ENCODE measurements at places on chromosomes 6 and 20.

- DNase-seq = peak; percentile 90
These were observed 278.2 kb upstream of the SUPT3H start for GRCh38 chr6:45655745-45656476.

DNA sequence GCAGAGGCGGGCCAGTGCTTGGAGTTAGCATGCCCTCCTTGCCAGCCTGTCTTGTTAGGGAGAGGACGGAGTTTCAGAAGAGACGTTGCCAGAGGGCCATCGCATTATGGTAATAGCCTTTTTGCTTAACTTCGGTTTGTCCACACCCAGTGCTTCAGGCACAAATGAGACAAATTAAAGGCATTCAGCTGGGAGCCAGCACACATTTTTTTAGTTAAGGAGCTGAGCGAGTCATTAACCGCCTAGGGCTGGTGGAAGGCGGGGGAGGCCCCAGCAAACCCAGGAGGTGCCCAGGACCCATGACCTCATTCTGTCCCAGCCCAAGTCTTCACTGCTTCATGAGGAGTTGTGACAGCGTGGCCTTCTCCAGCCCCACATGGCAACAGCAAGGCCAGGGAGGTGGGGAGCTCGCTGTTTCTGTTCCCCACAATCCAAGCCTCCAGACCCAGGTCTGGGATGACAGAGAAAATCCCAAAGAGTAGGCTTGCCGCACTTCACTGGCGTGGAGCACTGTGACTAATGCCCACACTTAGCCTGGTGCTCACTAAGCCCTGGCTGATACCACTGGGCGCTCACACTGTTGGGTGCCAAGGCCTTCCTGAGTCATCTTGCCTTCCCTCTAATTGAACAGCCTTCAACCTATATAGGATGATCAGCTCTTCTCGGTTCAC lies 237.1 kb downstream of the ANKRD60 start:
- DNase-seq = peak; percentile 80

DNA sequence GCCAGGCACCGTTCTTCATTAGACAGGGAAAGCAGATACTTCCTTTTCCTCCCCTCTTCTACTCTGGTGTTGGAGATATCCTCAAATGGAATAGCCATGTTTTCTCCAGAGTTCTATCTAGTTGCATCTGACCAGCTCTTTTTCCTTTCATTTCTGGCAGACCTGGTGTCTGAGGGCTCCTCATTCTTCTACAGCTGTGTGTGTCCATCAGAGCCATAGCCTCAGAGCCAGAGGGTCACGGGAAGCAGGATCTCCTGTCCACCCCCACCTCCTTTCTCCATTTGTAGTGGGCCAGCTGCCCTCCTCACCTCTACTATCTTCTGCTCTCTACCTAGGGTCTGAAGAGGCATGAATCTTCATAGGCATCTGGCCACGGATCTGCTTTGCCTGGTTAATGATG lies 57.0 kb downstream of the TSPYL4 start:
- no peak for DNase-seq

DNA sequence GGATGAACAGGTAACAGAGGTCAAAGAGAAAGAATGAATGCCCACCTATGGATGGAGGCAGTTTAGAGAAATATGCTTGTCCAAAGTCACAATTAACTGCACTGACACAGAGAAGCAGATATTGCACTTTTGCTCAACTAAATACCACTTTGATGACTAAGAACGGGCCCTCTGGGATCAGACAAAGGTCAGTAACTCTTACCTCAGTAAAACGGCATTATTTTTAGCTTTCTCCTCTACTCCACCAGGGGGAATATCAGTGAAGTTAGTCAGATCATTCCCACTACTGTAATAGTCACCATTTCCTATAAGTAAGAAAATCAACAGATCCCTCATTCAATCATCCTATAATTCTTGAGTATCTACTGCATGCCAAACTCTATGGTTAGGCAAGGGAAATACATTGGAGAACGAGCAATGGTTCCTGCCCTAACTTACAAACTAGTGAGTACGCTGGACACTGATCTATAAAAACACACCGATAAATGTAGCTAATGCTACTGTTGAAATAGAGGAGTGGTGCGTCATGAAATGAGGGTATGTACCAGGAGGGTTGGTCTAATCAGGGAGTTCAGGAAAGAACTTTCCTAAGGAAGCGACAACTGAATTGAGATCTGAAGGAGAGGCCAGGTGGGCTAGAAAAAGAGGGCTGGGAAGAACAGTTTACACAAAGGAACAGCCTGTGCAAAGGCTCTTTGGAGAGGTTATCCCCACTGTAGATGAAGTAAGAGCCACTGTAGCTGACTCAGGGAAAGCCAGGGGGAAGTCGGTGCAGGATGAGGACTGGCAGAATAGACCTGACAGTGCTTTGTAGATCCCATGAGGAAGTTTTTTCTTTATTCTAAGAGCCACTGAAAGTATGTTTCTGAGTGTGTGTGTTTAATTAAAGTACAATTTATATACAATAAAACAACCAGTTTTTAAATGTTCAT lies 9.2 kb downstream of the ECI2 start:
- DNase-seq = no peak

GRCh38 chr20:16611817-16612216 lies 38.6 kb upstream of the KIF16B start:
- no peak for DNase-seq

- no peak for DNase-seq
These were observed 2.0 kb downstream of the SMIM29 start for GRCh38 chr6:34246563-34247391.

GRCh38 chr20:54345301-54345724 lies 130.1 kb upstream of the DOK5 start:
- no peak for DNase-seq

DNA sequence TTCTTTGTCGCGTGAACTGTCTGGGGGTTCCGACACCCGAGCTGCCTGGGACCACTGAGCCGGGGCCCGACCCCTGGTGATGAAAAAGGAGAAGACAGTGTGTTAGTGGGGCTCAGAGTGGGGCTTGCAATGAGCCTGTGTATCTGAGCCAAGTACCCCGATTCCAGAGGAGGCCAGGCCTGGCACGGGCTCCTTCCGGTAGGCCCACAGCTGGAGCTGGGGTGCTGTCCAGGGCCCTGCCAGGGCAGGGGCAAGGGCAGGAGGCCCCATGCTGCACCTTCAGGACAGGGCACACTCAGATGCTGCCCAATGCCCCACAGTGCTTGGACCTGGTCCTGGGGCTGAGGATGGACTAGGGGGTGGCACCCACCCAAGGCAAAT lies 89.4 kb downstream of the TAF4 start:
- no peak for DNase-seq

DNA sequence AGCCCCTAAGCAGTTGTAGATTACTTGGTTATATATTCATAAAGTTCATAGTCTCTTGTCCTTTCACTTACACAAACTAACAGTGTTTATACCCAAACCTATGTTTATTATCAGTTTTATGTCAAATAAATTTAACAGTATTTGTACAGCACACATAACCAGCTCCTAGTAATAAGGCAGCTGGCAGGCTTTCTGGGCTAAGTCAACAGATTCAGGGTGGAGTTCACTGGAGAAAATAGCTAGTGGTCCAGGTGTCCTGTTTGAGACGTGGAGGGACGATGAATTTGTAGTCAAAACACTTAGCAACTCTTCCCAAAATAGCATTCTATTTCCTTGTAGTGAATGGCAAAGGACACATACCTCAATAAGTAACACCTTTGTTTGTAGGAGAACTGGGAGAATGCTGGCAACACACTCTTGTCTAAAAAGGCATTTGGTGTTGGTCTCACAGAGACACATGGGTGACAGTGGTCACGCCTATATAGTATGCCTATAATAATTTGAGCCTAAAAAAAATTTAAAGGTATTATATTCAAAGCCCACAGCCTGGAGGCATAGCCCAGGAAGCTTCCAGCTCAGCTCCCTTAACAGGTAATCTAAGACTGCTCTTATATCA lies 156.4 kb upstream of the CARMIL1 start:
- no peak for DNase-seq

GRCh38 chr6:90028995-90029635 lies 134.8 kb downstream of the GJA10 start:
- no peak for DNase-seq

DNA sequence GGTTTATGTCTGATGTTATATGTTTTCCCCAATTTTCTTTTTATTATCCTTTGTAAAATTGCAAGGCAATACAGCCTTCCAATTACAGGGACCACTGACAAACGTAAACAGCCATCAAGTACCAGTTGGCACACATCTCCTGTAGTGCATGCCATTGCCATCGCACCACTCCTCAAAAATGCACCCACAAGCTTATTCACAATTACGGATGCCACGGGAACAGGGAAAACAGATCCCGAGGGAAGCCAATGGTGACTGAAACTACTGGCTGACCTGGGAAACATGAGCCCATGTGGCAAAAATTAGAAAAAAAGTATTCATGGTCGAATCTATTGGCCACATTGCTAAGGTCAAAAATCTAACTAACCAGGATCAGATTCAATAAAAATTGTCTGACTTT lies 395.2 kb downstream of the PAX1 start:
- DNase-seq = no peak

DNA sequence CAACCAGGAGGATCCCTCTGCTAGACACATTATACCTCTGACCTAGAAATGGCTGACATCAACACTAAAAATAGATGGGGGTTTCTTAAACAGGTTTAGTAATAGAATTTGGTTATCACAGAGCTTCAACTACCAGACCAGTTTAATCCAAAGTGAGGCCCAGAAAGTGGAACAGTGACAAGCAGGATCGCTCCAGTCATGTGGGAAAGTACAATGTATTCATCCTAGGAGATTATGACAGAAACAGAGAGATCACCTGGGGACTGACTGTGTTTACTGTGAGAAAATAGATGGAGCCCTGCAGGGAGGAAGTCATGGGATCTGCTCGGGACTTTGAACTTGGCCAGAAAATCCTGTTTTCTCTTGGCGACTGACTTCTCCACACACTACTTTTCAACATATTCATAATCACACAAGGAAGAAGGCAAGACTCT lies 238.7 kb upstream of the SOX4 start:
- DNase-seq = no peak

- no peak for DNase-seq
These were observed 109.7 kb upstream of the FOXQ1 start for GRCh38 chr6:1202201-1202600.

DNA sequence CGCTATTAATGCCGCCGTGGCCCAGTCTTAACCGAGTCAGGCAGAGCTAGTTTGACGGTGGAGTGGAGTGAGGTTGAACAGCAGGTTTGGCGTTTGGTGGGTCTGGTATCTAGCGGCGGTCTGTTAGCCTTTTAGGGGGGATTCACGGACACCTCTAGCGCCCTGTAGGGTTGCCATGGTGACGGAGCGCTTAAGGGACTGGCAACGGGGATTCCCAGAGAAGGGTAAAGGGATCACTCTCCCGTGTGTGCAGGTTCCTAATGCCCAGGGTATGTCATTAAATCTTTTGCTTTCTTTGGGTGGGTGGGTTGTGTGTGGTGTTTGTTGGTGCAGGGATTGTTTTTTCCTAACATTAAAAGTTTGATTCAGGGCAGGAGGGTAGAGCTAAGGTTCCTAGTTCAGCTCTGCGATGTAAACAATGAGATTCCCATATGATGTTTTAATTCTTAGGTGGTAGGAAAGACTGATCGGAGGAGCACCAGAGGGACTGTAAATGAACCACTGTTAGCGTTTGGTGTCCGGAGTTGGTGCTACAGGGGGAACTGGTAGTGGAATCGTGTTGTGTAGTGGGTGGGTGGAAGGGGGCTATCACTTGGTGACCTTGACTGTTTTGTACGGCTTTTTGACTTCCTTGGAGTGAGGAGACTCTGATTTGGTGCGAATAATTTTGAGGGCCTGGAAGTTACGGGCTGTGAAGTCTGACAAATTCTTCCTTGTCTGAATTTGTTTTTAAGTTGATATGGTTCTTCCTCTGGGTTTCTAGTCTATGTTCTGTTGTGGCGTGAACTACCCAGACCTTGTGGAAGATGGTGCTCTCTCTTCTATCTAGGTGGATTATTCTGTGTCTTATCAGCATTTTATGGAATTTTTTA lies 5.0 kb downstream of the BRD2 start:
- no peak for DNase-seq

DNA sequence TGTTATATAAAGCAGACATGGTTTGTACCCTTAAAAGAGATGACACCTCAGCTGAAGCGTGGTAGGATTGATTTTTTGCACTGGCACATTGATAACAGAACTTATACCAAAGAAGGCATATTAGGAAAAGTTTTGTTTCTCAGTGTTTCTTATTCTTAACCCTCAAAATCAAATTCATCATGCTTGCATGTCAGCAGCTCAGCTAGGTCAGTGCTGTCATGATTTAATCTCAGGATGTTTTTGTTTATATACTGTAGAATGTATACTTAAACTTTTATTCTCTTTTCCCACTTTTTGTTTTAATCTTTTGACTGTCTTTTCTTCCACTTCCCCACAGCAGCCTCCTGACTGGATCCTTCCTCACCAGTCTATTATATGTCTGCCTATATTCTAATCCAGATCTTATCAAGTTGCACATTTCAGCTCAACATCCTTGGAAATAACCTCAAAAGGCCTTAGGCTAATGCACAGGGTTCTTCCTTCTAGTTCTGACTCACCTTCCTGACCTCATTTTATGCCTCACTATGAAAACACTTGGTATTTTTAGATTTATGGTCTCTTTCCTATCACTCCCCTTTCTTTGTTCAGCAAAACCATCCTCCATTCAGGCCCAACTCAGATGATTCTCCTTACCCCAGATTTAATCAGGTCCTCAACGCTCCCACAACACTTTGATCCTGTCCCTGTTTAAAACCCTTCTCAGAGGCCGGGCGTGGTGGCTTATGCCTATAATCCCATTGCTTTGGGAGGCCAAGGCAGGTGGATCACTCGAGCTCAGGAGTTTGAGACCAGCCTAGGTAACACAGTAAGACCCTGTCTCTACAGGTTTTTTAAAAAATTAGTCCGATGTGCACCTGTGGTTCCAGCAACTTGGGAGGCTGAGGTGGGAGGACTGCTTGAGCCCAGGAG lies 7.2 kb downstream of the HEBP2 start:
- DNase-seq = peak; percentile 61

DNA sequence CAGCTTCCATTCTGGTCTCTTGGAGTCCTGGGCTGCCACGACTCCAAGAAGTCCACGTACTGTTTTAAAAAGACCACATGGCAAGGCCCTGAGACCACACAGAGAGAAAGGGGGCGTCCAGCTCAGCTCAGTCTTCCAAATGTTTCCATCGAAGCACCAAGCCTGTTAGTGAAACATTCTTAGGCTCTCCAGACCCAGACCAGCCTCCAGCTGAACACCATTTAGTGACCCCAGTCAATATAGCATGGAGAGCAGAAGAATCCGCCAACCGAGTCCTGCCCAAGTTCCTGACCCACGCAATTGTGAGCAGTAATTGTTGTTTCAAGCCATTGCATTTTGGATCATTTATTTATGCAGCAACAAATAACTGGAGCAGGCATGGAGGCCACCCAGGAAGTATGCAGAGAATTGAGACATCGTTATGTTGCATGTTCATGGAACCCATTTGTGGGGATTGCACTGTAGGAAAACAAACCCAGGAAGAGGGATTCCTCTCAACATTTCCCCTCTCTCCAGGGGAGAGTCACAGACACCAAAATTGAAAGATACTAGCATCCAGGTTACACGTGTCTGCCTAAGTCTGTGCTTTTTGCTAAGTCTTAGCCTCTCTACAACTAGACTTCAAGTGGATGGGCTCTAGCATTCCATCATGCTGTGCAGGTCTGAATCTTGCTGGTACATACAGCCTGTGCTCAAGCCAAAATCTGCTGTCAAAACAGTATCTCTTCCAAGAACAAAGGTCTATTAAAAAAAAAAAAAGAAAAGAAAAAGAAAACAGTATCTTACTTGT lies 42.7 kb downstream of the SNRNP48 start:
- DNase-seq = no peak
